OCI-M1 (cell line): ENCODE measurements at places on chromosomes 13 and 19.

DNA sequence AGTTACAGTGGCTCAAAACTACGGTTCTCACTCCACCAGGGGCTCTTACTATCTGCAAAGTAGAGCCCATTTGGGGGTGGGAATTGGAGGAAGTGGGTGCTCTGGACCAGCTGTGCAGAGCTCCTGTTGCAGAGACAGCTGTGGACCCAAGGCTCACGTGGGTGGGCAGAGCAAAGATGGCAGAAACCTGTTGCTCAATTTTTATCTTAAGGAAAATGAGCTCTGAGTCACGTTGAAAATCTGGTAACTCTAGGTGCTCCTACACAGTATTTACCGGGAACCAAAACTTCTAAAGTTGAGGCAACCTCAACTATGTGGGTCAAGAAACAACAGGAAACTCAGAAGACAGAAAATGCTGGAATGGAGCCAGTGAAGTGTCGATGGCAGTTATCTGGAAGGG is 30.2 kb upstream of the SLC15A1 start:
- DNase-seq: no peak

DNA sequence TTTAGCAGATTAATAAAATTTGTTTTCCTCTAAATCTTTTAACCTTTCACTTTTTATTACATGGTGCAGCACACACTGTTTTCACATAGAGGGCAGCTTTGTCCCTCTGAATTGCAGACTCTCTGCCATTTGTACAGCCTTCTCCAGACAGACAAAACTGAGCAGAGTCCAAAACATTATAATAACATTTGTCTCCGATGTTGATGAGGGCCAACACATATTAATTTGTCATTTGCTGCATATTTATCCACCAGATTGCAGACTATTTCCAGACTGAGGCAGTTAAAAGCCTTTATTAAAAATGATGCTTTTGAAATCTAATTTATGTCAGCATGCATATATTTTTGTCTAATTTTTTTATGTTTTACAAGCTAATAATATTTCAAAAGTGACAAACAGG is 1251.9 kb upstream of the SLC10A2 start:
- DNase-seq: peak; percentile 42

- no peak for DNase-seq
Measured at GRCh38 chr13:76697288-76697687, 188.9 kb downstream of the KCTD12 start.

GRCh38 chr19:16274447-16274846 is 50.2 kb upstream of the KLF2 start:
- DNase-seq: peak; percentile 71

- no peak for DNase-seq
Measured at GRCh38 chr19:29016926-29017760, 195.8 kb downstream of the UQCRFS1 start.

- DNase-seq: no peak
Measured at GRCh38 chr19:15274477-15274876, 42.2 kb upstream of the EPHX3 start.

DNA sequence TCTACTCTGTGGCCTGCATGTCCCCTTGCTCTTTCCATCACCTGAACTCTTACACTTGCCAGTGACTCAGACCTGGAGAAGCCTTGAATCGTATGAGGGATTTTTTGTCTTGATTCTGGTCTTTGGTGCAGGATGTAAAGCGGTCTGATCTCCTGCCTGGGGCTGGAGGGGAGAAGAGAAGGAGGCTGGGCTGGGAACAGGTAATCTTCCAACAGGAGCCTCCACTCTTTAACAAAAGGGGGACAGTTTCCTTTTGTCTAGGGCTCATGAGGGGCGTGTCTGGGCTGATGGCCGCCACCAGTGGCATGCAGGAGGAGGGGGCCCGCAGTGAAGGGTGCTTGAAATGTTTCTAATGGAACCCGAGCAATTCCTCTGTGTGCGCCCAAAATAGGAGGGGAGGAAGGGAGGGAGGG is 24.7 kb downstream of the NFIX start:
- DNase-seq: no peak

DNA sequence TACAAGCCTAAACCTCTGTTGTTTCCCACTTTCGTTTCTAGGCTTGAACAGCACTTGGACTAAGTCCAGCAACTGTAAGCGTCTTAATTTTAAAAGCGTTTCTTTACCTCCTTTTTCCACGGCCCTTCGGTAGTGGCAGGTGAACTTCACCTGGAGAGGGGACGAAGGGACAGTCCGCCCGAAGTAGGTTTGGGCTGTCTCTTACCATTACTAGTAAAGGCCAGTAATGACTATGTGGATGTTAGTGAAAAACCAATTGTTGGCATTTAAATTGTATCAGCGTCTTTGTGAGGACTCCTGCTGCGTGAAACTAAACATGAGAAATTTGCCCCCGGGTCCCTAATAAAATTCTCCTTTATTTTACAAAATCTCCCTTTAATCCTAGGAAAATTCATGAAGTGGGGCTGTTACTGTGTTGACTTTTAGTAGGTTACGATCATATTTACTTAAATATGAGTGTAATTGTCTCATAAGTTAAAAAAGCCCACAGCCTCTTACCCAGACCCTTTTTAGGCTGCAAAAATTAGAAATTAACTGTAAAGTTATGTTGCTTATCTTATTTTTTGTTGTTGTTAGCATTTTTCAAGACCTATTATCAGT is 983 bp downstream of the ITM2B start:
- DNase-seq: no peak

- DNase-seq: no peak
Measured at GRCh38 chr19:14418856-14419105, 360 bp downstream of the DDX39A start.

DNA sequence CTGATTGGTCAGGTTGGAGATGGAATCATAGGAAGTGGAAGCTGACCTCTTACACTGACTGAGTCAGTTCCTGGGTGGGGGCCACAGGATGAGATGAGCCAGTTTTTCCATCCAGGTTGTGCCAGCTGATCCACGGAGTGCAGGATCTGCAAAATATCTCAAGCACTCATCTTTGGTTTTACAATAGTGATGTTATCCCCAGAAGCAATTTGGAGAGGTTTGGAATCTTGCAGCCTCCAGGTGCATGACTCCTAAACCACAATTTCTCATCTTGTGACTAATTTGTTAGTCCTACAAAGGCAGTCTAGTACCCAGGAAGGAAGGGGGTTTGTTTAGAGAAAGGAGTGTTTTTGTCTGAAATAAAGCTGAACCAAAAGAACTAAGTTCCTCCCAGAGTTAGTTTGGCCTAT is 212.8 kb downstream of the SLITRK6 start:
- peak; percentile 16 for DNase-seq

- DNase-seq: peak; percentile 13
Measured at GRCh38 chr13:108360139-108360538, 90.6 kb downstream of the TNFSF13B start.

DNA sequence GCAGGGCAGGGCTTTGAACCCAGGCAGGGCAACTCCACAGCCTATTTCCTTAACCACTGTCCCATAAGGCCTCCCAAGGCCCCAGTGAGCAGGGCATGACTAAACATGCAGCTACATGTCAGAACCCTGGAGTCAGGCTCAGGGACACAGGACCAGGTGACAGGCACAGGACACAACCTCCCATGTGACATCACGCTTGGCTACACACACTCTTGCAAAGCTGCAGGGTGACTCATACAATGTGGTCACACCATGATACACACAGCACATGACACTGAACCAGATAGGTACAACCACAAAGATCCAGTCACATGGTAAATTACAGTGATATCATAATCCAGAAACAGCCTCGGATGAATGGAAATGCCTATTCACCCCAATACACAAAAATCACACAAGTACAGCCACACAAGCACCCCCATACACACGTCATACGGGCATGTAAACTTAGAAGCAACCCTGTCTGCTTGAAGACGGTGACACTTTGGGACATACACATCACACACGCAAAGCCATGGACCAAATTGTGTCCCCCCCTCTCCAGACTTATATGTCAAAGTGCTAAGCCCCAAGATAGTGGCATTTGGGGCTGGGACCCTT is 14.5 kb downstream of the KLK4 start:
- DNase-seq: peak; percentile 89

- DNase-seq: peak; percentile 19
Measured at GRCh38 chr19:52590728-52591127, 20.6 kb downstream of the ZNF701 start.

DNA sequence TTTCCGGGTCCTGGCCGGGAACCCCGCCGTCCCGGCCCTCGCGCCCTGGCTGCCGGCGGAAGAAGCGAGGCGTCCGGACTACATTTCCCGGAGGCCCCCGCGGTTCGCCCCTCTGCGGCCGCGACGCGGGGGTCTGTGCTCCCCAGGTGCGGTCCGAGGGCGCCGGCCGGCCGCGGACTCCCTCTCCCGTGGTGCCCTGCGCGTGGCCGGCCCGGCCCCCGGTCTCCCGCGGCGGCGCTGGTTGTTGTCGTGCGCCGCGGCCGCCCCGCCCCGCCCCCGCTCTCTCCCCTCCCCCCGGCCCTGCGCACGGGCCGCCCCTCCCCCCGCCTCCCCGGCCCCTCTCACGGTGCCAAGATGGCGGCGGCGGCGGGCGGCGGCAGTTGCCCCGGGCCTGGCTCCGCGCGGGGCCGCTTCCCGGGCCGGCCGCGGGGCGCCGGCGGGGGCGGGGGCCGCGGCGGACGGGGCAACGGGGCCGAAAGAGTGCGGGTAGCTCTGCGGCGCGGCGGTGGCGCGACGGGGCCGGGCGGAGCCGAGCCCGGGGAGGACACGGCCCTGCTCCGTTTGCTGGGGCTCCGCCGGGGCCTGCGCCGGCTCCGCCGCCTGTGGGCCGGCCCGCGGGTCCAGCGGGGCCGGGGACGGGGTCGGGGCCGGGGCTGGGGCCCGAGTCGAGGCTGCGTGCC is at the start of gene KMT2B:
KMT2B (plus strand) TSS at position 339 of the 680 bp plus-strand sequence; CDS start at position 355, 16 bp downstream.
- no peak for DNase-seq
